Inflammatory macrophage treated with lipopolysaccharide for 1 hour (primary cell): ENCODE measurements at places on chromosomes 3 and 15.

DNA sequence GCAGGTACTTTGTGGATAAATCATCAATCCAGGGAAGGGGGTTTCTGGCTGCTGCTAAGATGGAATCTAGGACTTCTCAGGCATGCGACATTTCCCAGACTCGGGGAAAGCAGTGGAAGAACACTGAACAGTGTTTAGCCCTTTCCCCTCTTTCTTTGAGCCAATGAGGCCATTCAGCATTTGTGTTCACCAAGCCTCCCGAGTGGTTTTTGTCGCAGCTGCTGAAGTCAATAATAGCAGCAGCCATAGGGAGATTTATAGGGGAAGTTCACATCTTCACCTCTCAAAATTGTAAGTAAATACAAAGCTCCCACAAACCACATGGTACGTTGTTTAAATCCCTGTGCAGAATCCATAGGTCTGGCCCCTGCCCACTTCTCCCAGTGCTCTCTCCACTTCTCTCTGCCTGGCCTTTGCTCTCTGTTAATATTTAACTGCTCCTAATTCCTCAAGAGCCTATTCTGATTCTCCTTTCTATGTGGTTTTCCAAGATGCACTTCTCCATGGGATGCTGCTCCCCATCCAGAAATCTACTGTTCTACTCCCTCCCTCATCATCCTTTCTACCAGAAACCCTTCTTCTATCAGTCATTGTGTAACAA lies 230.7 kb downstream of the SHQ1 start:
- DNase-seq: no peak

DNA sequence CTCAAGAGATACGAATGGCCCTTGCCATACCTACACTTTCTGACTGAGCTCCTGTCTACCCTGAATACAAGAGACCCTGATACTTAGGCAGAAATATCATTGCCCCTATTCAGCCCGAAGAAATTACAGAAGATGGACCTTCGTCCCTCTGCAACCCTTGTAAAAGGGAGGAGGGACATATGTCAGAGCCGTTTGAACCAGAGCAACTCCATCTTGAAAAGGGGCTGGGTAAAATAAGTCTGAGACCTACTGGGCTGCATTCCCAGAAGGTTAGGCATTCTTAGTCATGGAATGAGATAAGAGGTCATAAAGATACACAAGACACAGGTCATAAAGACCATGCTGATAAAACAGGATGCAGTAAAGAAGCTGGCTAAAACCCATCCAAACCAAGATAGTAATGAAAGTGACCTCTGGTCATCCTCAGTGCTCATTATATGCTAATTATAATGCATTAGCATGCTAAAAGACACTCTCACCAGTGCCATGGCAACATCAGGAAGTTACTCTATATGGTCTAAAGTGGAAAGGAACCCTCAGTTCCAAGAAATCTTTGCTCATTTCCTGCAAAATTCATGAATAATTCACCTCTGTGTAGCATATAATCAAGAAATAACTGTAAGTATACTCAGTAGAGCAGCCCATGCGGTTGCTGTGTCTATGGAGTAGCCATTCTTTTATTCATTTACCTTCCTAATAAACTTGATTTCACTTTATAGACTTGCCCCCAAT lies 49.7 kb upstream of the GPD1L start:
- no peak for DNase-seq

DNA sequence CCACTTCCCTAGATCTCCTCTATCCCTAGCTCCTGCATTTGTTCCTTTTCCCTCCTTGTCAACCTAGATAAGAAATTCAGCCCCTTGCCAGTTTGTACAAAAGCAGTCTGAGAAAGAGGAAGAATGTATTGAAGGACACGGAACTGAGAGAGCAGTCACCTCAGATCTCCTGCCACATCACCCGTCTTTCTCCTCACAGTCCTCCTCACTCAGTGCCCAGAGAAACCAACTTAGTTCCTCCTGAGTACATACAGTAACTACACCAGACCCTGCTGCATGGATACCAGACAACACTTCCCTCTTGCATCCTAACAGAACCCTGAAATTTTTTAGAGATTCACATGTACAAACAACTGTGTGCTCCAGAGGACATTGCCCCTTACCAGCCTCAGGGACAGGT lies 563.6 kb upstream of the ADAMTS9 start:
- no peak for DNase-seq

- no peak for DNase-seq
These were observed 63.0 kb upstream of the TIMP4 start for GRCh38 chr3:12221663-12222062.

DNA sequence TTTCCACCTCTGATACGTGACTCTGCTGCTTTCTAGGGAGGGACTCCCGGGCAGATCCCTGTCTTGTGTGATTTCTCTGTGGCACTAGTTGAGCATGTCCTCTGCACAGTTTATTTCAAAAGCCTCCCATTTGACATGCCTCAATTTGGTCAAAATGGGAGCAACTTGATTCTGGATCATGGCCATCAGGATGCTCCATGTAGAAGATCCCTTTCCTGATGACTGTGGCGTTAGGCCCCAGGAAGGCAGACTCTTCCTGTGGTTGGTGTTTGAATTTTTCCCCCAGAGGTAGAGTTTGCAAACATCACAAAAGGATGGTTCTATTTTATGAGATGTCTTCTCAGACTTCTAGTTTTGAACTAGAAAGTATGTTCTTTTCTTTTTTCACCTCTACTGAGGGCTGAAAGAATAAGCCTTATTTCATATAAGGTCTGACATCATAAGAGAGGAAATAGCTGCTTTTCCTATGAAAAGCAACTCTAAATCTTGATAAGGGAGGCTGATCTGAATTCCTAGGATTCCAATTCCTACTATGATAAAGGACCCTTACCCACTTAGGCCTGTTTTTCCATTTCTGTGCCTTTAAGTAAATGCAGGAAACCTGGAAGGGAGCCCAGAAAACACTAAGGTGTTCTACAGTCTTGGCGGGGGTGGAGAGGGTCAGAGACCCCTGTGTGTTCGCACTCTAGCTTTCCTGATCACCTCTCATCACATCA lies 243.8 kb upstream of the CHRM5 start:
- no peak for DNase-seq

- no peak for DNase-seq
These were observed 18.6 kb upstream of the AADAC start for GRCh38 chr3:151795276-151795675.

DNA sequence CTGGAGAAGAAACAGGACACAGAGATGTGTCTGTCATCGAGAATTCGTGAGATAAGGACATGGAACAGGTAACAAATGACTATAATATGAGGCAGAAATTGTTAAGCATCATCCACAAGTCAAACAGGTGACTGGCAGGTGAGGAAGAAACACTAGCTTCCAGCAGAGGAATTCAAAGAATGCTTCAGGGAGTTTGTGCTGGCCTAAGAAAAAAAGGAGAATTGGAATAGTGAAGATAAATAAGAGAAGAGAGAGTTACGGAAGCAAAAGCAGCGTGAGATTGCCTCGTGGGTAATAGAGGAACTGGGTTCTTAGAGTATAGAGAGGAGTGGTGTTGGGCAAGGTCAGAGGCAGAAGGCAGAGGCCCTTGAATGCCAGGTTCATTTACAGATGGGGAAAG lies 22.9 kb upstream of the FGF12 start:
- DNase-seq: no peak

DNA sequence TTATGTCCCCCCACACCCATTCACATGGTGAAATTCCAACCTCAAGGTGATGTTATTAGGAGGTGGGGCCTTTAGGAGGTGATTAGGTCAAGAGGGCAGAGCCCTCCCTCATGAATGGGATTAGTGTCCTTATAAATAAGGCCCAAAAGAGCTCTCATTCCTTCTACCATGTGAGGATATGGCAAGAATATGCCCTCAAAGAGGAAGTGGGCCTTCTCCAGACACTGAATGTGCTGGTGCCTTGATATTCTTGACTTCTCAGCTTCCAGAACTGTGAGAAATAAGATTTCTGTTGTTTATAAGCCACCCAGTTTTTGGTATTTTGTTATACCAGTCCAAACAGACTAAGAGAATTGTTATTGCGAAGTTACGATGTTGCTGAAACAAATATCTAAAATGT lies 94.4 kb downstream of the ANKRD28 start:
- no peak for DNase-seq

GRCh38 chr15:33315044-33315443 lies 4.3 kb downstream of the RYR3 start:
- no peak for DNase-seq

- no peak for DNase-seq
These were observed 140.4 kb downstream of the ABI3BP start for GRCh38 chr3:100852840-100853239.

DNA sequence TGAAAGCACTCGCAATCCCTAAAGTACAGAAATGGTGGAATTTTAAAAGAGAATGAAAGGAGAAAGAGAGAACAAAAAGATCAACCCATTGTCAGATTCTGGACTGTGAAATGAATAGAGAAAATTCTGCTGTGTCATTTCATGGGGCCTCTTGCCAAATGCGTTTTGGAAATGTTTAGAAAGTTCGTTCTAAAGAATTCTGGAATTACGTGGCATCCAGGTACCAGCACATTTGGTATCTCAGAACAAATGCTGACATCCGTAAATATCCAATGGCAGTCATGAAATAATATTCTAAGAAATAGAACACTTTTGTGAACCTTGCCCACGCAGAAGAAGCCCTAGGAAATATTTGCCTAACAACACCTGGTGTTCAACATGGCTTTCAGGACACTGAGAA lies 219.2 kb downstream of the P3H2 start:
- no peak for DNase-seq

- no peak for DNase-seq
These were observed 8.2 kb upstream of the PAQR5 start for GRCh38 chr15:69290346-69291164.

DNA sequence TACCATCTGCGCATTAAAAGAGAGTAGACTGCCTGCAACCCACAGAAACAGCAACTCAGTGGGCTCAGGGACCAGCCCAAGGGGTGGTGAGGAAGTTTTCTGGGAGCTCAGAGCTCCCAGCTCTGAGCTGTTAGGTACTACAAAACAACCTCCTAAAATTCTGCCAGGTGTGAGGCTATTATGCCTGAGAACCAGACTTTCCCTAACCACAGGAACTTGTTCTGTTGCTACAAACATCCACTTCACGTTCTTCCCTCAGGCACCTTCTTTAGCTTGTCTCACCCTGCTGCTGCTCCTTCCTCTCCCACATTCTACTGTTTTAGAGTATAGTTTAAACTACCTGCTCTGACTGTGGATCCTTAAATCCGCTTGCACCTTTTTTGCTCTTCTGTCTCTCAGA lies 399.4 kb downstream of the ROBO1 start:
- no peak for DNase-seq

DNA sequence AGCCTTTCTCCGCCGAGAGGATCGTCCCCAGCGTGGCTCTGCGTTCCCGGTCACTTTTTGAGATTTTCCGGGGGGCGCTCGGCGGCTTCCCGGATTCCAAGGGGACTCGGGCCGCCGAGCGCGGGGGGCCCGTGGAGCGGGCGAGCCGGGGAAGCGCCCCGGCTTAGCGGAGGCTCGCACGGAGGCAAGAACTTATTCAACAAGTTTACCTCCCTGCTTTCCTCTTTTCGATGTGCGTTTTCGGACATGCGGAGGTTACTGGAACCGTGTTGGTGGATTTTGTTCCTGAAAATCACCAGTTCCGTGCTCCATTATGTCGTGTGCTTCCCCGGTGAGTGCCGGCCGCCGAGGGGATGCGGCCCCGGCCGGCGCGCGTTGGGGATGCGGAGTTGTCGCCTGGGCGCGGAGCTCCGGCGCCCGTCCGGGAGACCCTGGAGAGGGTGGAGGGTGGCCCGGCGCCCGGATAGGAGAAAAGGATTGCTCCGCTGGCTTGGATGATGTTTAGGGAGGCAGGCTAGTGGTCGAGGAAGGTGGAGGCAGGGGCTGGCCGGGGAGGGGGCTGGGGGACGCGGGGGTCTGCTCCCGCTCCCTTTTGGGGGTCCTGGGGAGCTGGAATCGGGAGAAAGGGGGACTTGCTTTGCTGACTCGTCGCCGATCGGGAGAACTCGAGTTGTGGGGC lies 810 bp downstream of the PTPRG start:
- no peak for DNase-seq

DNA sequence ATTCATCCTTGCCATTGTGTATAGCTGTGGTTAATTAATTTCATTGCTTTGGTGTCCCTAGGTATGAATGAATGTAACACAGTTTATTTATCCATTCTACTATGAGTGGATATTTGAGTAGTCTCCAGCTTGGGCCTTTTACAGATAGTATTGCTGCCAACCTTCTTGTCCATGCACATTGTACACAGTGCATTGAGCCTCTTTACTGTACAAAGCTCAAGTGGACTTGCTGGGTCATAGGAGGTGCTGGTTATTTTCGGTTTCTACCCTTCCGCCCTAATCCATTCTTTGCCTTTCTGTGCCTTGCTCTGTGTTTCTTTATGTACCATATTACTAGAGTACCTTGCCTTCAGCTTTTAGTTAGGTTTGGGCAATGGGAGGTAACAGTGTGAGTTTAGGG lies 60.7 kb downstream of the DUT start:
- no peak for DNase-seq

- no peak for DNase-seq
These were observed 1.3 kb downstream of the PSMD2 start for GRCh38 chr3:184300378-184300720.

- no peak for DNase-seq
These were observed 1.1 kb downstream of the CLCN2 start for GRCh38 chr3:184360070-184360928.

DNA sequence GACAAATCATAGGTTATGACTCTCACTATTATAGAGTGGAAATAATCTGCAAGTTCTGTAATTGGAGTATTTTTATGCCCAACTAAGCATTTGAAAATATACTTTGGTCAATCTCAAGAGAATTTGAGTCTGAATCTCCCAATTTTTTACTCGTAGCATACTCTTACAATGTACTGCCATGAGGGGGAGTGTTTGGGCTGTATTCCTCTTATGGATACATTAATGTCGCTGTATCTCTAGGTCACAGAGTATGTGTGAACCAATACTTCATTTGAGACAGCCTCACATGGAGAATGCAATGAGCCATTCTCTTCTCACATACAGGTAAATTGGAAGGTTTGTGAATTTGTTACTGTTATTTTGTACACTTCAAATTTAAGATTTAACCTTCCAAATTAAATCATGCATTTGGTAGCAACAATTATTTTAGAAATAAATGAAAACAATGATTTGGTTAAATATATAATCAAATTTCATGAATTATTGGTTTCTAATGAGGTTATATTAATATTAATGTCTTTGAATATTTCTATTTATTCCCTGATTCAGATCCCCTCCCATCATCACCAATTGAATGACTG lies 5.5 kb upstream of the CD200 start:
- peak; percentile 51 for DNase-seq

DNA sequence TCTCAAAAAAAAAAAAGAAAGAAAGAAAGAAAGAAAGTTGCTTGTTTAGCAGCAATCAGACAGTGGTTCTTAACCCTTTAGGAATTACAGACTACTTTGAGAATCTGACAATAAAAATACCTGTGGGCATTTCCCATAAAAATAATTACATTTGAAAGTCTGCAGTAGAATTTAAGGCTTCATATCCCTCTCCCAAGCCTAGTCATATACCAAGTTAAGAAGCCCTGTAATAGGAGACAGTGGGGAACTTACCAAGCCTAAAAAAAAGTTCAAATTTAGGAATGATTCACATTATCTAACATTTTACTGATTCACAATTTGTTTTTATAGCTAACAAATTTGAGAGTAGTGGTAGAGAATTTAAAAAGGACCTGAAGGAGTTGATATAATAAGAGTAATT lies 47.5 kb downstream of the LRRFIP2 start:
- DNase-seq: no peak
